Fibroblast of lung (primary cell): ENCODE measurements at places on chromosomes 2 and 18. TPM values are rescaled to one million over a fixed set of nuclear protein-coding genes. Genes with fewer than 3 reads are reported as not detected.

The BBS5 gene
- 5.6 and 7.1 TPM in 2 replicates for total RNA-seq

The USP37 gene
- 8.3 and 10.3 TPM in 2 replicates for total RNA-seq

The RAB27B gene
- 0.77 and 0.99 TPM in 2 replicates for total RNA-seq

The ARHGAP15 gene
- under 0.01 TPM in 1 of 2 replicates, not detected in the other for total RNA-seq

The CPO gene
- total RNA-seq, result under 0.01 TPM in 1 of 2 replicates, not detected in the other

The SLC5A7 gene
- not detected in 2 replicates for total RNA-seq

The FAM124B gene
- not detected in 2 replicates for total RNA-seq

The NPHP1 gene
- 5.0 and 5.6 TPM in 2 replicates for total RNA-seq

The ANKRD30BL gene
- total RNA-seq, result not detected in 2 replicates
